ENCODE measurements at places on chromosomes 11 and 22.
A peak's percentile ranks its signal among the peaks of the same experiment; 100 is the strongest.

GRCh38 chr11:9001736-9002135 lies 2.1 kb downstream of the NRIP3 start:
- DNase-seq = peak; percentile 96

DNA sequence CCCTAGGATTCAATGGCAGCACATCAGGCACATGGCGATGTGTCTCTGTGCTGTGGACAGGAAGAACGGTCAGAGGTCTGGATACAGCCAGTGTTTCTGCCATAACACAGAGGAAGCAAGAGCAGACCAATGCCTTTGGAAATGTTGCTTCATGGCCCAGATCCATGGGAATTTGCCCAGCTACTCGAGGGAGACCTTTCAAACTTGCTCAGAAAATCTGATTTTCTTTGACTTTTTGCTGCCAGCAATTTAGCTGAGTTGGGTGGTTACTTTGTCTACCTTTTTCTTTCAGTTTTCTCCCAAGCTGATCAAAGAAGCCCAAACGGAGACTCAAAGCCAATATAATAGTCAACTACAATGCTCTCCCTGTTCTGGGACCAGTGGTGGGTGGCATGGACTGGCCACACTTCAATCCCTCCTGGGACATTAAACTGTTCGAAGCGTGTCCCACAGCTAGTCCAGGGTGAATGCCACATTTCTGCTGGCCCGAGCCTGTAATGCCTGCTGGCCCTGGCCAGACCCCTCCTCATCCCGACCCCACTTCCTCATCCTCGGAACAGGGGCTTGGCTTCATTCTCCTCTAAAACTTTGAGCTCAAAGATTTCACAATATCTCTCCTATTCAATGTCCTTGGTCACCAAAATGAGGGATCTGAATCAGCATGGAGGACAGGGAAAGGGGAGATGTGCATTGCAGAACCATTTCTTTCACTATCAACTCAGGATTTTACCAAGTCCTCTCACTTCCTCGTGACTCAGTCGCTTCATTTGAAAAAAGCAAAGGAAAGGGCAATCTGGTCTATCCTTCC lies 93.3 kb downstream of the ABTB2 start:
- no peak for DNase-seq

DNA sequence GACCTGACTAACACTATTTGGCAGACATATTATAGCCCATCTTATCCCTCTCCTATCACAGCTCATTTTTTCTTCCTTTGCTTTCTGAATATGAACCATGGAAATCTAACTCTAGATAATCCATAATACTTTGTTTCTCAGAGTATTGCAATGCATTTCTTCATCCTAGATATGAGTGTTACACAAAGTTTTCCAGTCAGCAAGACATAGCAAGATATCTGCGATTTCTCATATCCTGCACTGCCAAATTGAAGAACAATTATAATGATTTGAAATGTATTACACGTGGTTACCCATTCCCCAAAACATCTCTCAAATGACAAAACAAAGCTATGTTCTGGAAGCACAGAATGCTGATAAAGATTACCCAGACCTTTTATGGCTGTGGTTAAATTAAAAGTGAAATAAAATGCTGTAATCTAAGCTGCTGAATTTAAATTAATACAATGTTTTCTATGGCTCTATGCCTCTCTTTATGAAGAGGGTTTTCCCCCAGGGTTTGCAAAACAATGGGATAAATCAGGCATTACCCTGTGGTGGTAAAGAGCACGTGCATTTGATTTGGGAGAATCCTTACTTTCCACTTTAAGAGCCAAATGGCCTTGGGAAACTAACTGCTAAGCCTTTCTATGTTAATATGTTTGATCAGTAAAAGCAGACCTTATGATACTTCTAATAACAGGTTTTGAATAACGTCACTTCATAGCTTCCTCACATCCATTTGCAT lies 1291.0 kb upstream of the CNTN5 start:
- DNase-seq = no peak

DNA sequence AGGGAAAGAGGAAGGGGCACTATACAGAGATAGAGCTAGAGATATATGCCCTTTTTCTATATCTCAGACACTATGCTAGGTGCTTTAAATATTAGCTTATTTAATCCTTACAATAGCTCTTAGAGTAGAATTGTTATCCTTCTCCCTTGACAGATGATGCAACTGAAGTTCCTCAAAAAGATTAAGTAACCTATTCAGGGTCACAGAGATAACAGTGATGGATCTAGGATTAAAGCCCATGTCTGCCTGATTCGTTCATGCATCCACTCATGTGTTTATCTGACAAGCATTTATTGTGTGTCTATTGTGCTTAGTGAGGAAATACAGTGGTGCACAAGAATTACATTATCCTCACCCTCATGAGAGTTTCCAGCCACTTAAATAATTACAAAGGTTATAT lies 8.7 kb downstream of the CCDC83 start:
- DNase-seq = no peak

DNA sequence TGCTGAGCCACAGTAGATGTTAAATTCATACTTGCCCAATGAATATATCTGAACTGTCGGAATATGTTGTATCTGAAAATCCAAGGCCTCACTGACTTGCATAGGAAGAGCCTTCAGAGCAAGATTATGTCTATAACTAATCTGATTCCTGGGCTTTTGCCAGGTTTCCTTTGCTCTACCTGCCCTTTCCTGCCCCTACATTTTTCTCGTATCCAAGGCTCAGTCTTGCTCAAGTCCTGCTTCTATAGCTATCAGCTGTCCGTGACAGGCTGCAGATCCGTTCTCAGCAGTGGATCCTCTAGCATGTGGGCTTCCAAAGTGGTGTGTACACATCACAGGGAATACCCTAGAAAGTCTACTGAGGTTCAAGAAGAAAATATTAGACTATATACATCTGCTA lies 18.8 kb upstream of the USP47 start:
- DNase-seq = peak; percentile 46

DNA sequence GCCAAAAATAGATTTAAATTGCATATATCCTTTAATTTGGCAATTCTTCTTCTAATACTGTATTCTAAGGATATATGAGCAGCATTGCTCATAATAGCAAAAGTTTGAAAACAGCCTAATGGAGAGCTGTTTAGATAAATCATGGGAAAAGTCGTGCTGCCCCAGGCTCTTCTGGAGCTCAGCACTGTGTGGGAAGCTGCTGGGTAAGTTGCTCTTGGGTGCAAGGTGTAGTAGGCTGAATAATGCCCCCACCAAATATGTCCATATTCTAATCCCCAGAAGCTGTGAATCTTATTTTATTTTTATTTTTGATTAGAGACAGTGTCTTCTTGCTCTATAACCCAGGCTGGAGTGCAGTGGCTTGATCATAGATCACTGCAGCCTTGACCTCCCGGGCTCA lies 34.9 kb upstream of the WEE1 start:
- no peak for DNase-seq

DNA sequence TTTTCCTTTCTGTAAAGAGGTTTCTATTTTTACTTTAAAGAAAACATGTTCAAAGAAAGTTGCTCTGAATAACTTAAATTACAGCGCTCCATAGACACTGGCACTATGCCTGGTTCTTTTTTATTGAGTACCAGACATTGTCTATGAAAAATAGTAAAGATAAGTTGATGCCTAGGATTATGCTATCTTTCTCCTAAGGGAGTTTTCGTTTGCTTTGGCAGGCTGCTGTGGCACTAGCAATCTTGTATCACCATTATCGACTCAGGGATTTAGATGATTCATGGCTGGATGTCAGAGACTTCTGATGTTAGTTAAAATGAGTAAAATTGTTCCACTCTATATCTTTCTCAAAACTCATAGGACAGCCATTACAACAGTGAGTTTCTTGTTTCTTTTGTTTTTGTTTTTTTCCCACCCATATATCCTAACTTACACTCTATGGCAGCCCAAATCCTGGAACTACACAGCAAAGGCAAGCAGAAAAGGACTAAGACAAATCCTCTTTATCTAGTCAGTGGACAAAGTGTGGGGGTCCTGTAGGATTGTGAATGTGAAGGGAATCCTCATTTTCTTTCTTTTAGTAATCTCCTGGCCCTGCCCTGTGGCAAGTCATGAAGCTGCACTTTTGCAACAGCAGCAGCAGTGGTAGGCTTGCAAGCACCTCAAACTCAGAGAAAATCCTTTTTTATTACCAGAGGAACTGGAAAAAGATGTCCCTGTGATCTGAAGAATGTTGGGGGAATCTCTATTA lies 20.7 kb downstream of the SLN start:
- DNase-seq = peak; percentile 19

DNA sequence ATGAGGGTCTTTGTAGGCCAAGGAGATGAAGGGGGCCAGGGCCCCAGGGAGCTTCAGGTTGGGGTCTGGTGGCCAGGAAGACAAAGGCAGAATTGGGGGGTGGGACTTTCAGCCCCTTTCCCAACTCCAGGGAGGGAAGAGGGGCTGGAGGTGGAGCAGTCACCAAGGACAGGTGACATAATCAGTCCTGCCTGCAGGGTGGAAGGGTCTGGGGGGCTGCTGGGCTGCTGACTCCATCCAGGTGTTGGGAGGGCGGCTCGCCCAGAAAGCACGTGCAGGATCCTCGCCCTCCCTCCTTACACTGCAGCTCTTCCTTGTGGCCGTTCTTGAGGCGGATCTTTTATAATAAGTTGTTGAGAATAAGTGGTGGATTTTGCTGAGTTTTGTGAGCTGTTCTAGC lies 1491.1 kb downstream of the TBC1D22A start:
- DNase-seq = no peak
